ENCODE measurements at places on chromosomes 16 and 17. TPM values are rescaled to one million over a fixed set of nuclear protein-coding genes. Genes with fewer than 3 reads are reported as not detected.

DNA sequence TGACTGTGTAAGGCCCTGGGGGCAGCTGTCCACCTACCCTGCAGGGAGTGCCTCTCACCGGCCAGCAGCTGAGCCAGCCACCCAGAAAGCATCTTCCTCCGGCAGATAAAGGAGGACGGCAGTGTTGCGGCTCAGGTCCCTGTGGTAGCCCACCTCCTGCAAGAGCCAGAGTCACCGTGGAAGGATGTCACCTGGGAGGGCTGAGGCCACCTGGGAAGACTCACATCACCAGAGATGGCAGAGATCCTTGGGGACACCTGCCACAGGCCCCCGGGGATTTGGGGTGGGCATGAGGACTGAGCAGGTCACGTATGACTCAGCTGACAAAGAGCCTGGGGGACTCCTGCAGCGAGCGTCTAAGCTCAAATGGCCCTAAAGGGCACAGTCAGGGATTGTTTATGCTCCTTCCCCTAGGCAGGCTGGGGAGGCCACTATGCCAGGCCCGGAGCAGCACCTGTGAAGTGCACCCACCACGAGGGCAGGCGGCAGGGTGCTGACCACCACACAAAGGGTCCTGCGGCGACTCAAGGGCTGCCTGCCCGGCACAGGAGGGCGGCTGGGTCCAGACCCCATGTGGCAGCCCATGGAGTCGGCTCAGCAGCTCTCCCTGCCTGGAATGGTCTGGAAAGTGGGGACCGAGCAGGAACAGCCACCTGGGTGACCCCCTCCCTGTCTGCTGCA, 44.1 kb downstream of the TNFRSF13B start:
- DNase-seq, result no peak

DNA sequence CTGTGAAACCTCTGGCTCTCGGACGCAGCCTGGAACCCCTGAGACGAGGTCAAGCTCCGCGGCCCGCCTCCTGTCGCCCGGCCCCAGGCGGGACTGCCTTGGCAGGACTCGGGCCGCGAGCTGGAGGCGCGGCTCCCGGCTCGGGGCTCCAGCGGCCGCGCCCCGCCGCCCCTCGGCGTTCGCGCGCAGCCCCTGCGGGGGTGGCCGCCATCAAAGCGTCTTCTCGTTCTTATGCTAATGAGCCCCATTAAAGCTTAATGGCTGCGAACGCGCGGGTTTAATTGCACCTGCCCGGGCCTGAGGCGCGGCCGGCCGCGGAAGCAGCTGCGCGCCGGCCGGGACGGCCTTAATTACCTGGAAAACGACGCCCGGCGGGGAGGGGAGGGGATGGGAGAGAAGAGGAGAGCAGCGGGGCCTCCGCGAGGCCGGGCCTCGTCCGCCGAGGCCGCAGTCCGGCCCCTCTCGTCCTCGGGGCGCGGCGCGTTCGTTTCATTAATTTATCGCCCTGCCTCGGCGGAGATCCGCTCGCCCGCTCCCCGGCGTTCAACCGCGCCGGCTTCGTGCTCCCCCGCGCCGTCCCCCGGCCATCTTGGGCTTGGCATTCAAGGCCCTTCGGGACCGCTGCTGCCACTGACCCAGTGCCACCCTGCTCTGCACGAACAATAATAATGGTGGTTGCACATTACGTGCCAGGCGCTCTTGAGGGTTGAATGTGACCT, 19.2 kb downstream of the RAI1 start:
- no peak for DNase-seq

- no peak for DNase-seq
Measured at GRCh38 chr17:59839651-59840328, 53.0 kb downstream of the TUBD1 start.

The CPNE2 gene
- total RNA-seq, result 5.6 TPM

DNA sequence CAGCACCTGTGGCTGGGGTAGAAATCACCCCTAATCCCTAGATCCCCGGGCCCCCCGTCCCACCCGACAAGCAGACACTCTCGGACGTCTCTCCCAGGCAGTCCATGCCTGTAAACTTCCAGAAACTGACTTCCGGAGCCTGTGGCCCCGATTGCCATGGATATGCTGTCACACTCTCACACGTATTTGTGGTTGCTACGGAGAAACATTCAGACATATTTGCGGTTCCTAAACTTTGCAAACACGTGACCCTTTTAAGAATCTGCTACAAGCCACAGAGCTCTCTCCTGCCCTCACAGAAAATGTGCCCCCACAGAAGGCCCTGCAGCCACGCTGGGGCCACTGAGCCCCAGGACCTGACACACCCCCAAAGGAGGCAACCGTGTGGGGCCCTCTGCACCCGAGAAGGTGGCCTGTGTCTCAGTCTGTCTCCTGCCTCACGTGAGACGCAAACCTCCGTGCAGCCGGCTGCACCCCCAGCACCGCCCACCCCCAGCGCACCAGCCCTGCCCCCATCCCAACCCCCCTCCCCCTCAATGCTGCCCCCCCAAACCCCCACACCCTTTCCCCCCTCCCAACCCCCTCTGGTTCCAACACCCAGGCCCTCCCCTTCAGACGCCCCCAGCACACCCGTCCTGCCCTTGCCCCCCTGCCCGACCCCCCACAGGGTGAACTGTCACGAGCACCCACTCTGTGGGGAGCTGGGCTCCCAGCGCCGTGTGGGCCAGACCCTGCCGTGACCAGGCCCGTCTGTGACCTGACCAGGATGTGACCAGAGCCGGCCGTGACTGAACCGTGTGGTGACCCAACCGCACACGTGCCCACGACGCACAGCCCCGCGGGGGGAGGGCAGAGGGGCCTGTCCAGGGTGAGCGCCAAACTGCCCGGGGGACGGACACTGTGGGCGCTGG, 66.3 kb upstream of the METRNL start:
- peak; percentile 27 for DNase-seq

GRCh38 chr16:64159976-64160375, 961.9 kb downstream of the CDH11 start:
- DNase-seq, result no peak

The PPP1R1B gene
- total RNA-seq, result not detected

The CCL3 gene
- not detected for total RNA-seq

DNA sequence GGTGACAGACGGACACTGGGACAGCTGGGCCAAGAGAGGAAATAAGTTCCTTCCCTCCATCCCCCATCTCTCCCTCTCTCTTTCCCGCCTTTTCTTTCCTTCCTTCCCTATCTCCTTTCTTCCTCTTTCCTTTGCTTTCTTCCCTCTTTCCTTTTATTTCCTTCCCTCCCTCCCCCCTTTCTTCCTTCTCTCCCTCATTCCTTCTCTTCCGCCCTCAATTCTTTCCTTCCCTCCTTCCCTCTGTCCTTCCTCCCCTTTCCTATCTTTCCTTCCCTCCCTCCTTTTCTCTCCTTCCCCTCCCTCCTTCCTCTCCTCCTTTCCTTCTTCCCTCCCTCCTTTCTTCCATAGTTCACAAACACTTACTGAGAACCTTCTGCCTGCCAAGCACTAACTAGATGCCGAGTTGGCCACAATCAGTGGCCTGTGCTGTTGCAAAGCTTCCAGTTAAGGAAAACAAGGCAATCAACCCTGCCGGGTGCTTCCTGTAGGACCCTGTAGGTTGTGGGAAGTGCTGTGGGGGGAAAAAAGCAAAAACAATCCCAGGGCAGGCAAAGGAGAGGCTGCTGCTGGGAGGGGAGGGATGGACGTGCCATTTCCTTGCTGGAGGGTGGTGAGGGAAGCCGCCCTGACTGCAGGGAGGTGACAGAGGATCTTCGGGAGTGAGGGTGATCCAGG, 31.7 kb downstream of the ABCC6 start:
- DNase-seq, result no peak

DNA sequence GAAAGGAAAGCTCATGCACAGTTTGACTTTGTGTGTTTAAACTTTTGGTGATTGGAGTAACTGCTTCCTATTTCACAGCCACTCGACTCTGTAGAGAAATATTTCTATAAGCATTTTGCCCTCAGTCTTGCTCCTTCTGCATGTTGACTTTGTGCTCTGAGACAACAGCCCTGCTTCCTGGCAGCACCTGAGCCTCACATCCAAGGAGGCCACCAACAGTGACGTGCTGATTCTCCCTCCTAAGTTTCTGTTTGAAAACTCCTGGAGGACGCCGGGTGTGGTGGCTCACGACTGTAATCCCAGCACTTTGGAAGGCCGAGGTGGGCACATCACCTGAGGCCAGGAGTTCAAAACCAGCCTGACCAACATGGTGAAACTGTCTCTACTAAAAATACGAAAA, 23.9 kb upstream of the WSB1 start:
- DNase-seq, result no peak

The NTN3 gene
- total RNA-seq, result under 0.01 TPM

GRCh38 chr17:45009676-45010467, 41.6 kb downstream of the DCAKD start:
- DNase-seq, result no peak

The CBX1 gene
- 22.1 TPM for total RNA-seq

GRCh38 chr16:83308414-83308813, 499.4 kb upstream of the HSBP1 start:
- DNase-seq, result no peak

- DNase-seq, result no peak
Measured at GRCh38 chr16:19963301-19963700, 78.7 kb upstream of the GPRC5B start.
